ENCODE measurements at places on chromosomes 7 and 10. TPM values are rescaled to one million over a fixed set of nuclear protein-coding genes. Genes with fewer than 3 reads are reported as not detected.

DNA sequence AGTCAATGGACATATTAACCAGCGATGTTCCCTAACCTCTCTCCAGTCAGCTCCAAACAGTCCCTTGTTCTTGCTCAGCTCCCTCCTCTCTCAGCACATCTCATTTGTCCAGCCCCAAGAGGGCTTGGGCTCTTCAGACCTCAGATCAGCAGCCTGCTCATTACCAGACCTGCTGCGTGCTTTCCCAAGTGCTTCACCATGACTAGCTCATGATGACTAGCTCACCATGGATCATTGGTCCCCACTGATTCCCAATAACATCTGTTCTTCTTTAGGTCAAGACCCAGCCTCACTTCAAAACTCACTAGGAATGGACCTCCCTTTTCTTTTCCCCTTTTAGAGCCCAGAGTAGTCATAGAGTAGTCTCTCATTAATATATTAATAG, 121.9 kb downstream of the SLC16A9 start:
- H3K27me3 ChIP-seq, result peaks cover 2% of the 10 kb centered on the region
- DNase-seq, result no peak
- no peaks in the 10 kb centered on the region for H3K4me1 ChIP-seq
- no peak overlapping the region for H3K4me3 ChIP-seq
- no peak overlapping the region for H3K27ac ChIP-seq
- no peaks in the 10 kb centered on the region for H3K36me3 ChIP-seq

The INPP5A gene
- 9.6 TPM for total RNA-seq

GRCh38 chr10:77024461-77024860, 613.1 kb downstream of the KCNMA1 start:
- H3K27ac ChIP-seq, result no peak overlapping the region
- peaks cover 6% of the 10 kb centered on the region for H3K27me3 ChIP-seq
- no peak for DNase-seq
- H3K4me1 ChIP-seq, result no peaks in the 10 kb centered on the region
- H3K4me3 ChIP-seq, result no peak overlapping the region

The PNLIPRP1 gene
- total RNA-seq, result not detected

The OR2A12 gene
- total RNA-seq, result not detected

DNA sequence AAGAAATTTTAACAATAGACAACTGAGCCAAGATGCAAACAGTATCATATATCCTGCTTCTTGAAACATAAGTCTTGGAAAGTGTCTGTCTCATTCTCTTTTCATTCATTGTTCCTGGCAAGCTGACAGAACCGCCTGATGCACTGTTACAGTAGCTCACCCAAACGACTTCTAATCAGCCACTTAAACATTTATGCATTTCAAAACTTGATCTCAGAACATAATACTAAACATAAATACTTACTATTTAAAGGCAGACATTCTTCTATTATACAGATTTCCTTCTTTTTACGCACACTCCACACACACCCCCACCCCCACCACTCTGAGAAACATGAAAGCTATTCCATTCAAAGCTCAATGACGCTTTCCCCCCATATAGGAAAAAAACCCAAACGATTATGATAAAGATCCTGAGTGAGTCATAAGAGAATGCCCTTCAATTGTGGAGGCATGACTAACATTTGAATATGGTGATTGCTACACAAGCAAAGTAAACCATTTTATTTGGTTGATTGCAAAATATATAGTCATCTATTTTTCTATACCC, 30.5 kb downstream of the SHTN1 start:
- peaks cover 7% of the 10 kb centered on the region for H3K27me3 ChIP-seq
- H3K4me3 ChIP-seq, result no peak overlapping the region
- no peaks in the 10 kb centered on the region for H3K36me3 ChIP-seq
- no peak for DNase-seq
- no peaks in the 10 kb centered on the region for H3K4me1 ChIP-seq

DNA sequence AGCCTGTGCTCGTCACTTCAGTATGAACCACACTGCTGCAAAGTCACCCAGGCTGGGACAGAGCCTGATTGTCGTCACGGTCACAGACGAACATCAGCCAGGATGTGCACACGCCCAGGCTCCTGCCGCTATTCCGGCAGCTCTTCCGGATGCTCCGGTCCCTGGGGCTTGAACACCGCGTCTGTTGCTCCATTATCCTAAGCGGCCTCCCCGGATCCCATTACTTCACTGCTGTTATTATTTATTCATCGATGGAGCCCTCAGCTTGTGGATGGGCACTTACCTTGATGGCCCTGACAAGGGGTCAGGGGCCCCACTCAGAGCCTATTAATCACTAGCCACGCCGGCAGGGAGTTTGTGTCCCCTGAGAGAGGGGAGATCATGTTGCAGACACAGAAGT, 120.8 kb upstream of the PCBD1 start:
- peaks cover 6% of the 10 kb centered on the region for H3K27me3 ChIP-seq
- H3K4me3 ChIP-seq, result no peak overlapping the region
- H3K27ac ChIP-seq, result no peak overlapping the region

GRCh38 chr7:70857793-70858545, 274.0 kb upstream of the GALNT17 start:
- DNase-seq, result no peak
- H3K4me1 ChIP-seq, result no peaks in the 10 kb centered on the region
- no peaks in the 10 kb centered on the region for H3K36me3 ChIP-seq
- no peak overlapping the region for H3K27ac ChIP-seq
- no peak overlapping the region for H3K4me3 ChIP-seq

The IRF5 gene
- 6.5 TPM for total RNA-seq

- no peaks in the 10 kb centered on the region for H3K36me3 ChIP-seq
- no peaks in the 10 kb centered on the region for H3K27me3 ChIP-seq
- no peaks in the 10 kb centered on the region for H3K4me1 ChIP-seq
- H3K27ac ChIP-seq, result no peak overlapping the region
- no peak overlapping the region for H3K4me3 ChIP-seq
- DNase-seq, result no peak
Observed at GRCh38 chr7:11760372-11760771, 71.6 kb downstream of the THSD7A start.

The TAS2R3 gene
- 1.0 TPM for total RNA-seq

The KIF11 gene
- total RNA-seq, result 44.4 TPM

DNA sequence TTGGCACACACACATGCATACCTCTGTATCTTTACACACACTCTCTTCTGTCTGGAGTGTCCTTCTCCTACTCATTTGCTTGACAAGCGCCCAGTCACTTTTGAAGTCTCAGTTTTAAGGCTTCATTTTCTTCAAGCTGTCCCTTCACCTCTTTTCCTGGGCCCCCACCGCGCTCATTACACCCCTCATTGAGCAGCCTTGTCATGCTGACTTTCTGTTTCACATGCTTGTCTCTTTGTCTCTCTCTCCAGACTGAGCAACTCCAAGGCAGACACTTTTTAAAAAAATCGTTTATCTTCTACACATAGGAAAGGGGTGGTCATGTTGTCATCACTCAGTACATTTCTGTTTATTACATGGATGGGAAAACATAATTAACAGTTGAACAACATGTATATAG, 225.2 kb upstream of the FZD1 start:
- DNase-seq, result no peak
- H3K4me3 ChIP-seq, result no peak overlapping the region
- no peaks in the 10 kb centered on the region for H3K4me1 ChIP-seq
- no peaks in the 10 kb centered on the region for H3K27me3 ChIP-seq
- no peaks in the 10 kb centered on the region for H3K36me3 ChIP-seq

GRCh38 chr10:42640610-42641229, 2.4 kb upstream of the ZNF33B start:
- peaks cover 12% of the 10 kb centered on the region for H3K36me3 ChIP-seq
- peaks cover 12% of the 10 kb centered on the region for H3K4me1 ChIP-seq
- no peak for DNase-seq
- no peak overlapping the region for H3K27ac ChIP-seq

The FAM180A gene
- not detected for total RNA-seq

DNA sequence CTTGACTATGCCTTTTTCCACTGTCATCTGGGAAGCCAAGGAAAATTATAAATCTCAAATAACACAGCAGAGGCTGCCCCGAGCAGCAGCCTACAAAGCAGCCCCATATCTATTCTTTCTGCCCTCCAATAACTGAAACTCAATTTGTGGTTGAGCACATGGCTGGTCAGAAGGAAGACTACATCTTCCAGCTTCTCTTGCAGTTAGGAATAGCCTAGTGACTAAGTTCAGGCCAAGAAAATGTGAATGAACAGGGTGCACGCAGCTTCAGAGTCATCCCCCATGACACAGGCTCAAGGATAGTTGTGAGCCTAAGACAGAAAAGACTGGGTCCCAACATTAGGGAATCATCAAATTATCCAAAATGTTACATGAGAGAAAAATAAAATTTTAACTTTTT, 42.3 kb downstream of the CHCHD3 start:
- H3K4me1 ChIP-seq, result peaks cover 18% of the 10 kb centered on the region
- H3K4me3 ChIP-seq, result no peak overlapping the region
- H3K27me3 ChIP-seq, result no peaks in the 10 kb centered on the region
- DNase-seq, result no peak

The MMP21 gene
- total RNA-seq, result not detected

The GIMAP8 gene
- total RNA-seq, result 8.7 TPM
